ENCODE measurements at places on chromosomes 1 and 21.
A peak's percentile ranks its signal among the peaks of the same experiment; 100 is the strongest.

DNA sequence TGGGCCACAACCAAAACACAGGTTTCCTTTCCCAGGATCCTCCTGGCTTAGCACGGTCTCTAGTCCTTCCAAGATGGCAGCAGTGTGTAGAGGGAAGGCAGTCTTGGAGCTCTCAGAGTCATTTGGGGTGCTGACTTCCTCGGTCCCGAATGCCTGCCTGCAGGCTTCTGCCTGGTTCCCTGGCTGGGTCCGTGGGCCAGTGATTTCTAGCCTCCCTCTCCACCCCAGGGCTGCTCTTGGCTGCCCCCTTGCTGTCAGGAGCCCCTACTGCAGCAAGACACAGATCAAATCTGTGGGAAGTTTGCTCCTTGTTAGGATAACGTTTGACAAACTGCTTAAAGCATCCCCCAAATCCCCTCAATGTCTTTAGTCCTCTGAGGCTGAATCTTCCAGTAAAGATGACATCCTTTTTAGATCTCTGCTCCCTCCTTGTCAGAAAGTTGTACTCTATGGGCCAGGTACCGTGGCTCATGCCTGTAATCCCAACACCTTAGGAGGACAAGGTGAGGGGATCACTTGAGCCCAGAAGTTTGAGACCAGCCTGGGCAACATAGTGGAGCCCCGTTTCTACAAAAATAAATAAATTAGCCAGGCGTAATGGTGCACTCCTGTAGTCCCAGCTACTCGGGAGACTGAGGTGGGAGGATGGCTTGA lies 272.5 kb downstream of the RRAGC start:
- no peaks in the 10 kb centered on the region for H3K27me3 ChIP-seq
- DNase-seq = peak; percentile 36
- no peaks in the 10 kb centered on the region for H3K4me1 ChIP-seq
- H3K36me3 ChIP-seq = no peaks in the 10 kb centered on the region

- H3K36me3 ChIP-seq = no peaks in the 10 kb centered on the region
- H3K27ac ChIP-seq = no peak overlapping the region
- H3K4me1 ChIP-seq = no peaks in the 10 kb centered on the region
- no peak for DNase-seq
Observed at GRCh38 chr1:233665575-233666270, 51.8 kb downstream of the KCNK1 start.

DNA sequence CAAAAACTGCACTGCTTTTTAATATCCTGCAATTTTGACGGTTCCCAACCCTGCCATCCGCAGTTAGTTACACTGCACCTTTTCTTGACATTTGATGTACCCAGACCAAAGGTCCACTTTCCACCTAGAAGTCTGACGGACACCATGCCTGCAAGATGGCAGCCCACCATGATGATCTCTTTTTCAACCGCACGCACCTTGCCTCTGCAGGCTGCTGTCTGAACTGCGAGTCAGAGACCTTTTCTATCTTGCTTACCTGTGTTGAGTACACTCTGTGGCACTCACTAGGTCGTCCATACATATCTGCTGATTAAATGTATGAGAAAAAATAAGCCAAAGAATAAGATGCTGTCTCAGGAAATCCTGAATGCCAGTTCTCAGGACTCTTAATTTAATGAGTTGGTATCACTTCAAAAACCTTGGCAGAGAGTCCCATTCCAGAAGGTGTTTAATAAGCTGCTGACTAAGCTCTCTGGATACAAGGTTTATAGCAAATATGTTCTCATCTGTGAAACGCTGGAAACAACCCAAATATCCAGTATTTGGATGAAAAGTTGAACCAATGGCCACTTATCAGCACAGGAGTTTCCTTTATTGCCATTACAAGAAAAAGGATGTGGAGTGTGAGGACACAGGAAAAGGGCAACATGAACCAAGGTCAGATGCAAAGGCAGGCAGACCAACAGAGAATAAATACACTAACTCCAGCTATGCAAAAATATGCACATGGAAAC lies 37.9 kb downstream of the GNG12 start:
- H3K27me3 ChIP-seq = peaks cover 3% of the 10 kb centered on the region
- no peaks in the 10 kb centered on the region for H3K36me3 ChIP-seq
- no peaks in the 10 kb centered on the region for H3K4me1 ChIP-seq

DNA sequence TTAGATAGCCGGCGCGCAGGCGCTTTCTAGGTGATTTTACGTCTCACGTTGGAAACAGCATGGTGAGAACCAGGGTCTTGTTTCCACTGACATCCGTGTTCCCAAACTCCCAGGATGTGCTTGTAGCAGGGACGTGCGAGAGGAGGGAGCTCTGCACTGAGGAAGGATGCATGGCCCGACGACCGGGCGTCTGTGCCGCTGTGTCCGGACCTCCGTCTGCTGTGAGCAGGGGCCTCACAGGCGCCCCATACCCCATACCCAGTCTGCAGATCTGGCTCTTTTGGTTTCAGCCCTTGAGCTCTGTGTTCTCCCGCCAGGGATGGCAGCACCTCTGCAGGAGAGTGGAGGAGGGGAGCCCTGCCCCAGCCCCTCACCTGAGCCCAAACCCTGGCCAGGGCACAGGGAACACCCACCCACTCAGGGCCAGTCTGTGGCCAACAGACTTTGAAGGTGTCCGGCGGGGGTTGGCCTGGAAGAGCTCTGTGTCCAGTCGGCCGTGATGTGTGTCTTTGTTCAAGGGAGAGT lies 67.2 kb upstream of the COL6A1 start:
- no peak overlapping the region for H3K27ac ChIP-seq
- H3K27me3 ChIP-seq = no peaks in the 10 kb centered on the region
- no peaks in the 10 kb centered on the region for H3K36me3 ChIP-seq
- peaks cover 15% of the 10 kb centered on the region for H3K4me1 ChIP-seq
- no peak overlapping the region for H3K4me3 ChIP-seq
- DNase-seq = no peak

DNA sequence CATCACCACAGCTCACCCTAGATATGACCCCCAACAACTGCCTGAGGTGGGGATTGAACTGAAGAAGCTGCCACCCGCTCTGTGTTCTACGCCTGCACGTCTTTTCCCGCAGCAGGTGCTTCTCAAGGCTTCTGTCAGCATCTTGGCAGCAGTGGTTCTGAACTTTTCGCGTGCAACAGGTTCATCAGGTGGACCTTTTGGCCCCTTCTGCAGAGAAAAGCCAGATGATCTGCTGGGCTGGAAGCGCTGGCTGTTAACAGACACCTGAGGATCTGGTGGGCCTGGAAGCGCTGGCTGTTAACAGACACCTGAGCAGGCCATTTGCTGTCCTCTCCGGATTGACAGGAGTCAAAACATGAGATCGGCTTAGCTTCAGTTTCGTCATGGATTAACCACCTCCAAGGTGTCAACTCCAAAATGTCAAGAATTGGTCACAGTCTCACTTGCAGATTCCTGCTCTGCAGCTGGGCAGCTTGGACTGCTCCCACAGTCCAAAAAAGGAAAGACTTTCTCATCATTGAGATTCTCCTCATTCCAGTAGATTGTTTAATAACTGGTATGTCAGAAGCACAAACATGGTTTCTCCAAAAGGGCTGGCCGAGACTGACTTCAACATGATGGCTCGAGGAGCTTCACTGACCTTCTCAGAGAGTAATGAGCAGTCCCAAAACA lies 4.7 kb downstream of the C1orf174 start:
- no peak overlapping the region for H3K4me3 ChIP-seq
- H3K27me3 ChIP-seq = no peaks in the 10 kb centered on the region

- peaks cover 3% of the 10 kb centered on the region for H3K36me3 ChIP-seq
- no peaks in the 10 kb centered on the region for H3K27me3 ChIP-seq
- no peaks in the 10 kb centered on the region for H3K4me1 ChIP-seq
- H3K27ac ChIP-seq = no peak overlapping the region
- no peak for DNase-seq
Observed at GRCh38 chr1:113088972-113089371, 16.0 kb downstream of the LRIG2 start.

DNA sequence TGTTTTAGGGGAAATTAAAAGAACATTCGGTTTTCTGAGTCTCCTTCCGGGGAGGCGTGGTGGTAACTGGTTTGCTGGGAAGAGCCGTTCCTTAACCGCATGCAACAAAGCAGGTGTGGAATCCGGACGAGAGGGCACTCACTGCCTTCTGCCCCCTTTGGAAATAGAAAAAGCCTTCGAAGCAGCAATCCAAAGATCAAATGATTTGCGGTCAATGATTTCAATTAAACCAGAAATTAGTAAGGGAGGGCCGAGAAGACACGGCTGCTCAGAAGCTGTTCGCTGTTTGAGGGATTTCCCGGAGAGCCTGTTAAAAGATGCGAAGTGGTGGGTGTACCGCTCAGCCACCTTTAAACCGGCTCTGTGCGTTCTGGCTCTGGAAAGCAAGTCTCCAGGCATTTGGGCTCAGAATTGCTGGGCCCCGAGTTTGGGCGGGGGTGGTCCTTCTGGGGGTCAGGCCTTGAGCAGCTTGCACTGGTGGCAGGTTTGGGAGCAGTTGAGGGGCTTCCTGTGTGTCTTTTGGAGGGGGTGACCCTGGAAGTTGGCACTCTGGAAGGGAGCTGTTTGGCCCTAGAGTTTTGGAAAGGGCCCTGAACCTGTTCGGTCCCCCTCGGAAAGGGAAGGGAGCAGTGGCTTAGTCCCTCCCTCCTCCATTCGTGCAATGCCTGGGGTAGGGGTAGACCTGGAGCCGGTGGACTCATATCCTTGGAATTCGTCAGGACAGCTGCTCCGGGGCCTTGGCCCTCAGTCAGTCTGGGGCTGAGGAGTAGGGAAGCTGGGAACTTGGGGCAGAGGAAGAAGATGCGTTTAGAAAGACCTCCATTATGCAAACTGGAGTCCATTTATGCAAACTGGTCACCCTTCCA lies 3.1 kb downstream of the SIM2 start:
- H3K27ac ChIP-seq = no peak overlapping the region
- no peaks in the 10 kb centered on the region for H3K36me3 ChIP-seq
- no peak overlapping the region for H3K4me3 ChIP-seq
- H3K27me3 ChIP-seq = peaks cover 28% of the 10 kb centered on the region
- no peak for DNase-seq
